ENCODE measurements at places on chromosomes 16 and 17.

GRCh38 chr16:11211977-11212797, 43.8 kb downstream of the SOCS1 start:
- no peak for DNase-seq

- DNase-seq, result no peak
These were observed 17.5 kb upstream of the RPTOR start for GRCh38 chr17:80527016-80527645.

- DNase-seq, result no peak
These were observed 183.6 kb upstream of the CDH11 start for GRCh38 chr16:65305266-65305959.

- DNase-seq, result no peak
These were observed 20.7 kb upstream of the LGALS9 start for GRCh38 chr17:27610304-27610677.

DNA sequence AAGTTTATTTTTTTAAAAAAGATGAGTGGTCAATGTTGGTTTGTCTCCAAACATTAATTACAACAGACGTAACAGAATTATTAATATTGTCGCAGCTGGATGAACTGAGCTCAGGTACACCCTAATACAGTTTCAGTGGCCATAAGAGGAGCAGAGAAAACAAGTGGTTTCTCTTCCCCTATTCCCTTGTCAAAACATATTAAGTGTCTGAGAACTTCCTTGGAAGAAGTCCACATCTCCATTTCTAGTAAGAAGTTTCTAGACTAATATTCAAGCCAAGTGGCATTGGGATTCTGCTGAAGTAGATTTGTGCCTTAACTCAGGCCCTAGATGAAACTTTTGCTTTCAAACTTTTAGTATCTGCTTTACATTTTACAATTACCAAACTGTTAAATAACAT, 47.7 kb downstream of the GNA13 start:
- no peak for DNase-seq

DNA sequence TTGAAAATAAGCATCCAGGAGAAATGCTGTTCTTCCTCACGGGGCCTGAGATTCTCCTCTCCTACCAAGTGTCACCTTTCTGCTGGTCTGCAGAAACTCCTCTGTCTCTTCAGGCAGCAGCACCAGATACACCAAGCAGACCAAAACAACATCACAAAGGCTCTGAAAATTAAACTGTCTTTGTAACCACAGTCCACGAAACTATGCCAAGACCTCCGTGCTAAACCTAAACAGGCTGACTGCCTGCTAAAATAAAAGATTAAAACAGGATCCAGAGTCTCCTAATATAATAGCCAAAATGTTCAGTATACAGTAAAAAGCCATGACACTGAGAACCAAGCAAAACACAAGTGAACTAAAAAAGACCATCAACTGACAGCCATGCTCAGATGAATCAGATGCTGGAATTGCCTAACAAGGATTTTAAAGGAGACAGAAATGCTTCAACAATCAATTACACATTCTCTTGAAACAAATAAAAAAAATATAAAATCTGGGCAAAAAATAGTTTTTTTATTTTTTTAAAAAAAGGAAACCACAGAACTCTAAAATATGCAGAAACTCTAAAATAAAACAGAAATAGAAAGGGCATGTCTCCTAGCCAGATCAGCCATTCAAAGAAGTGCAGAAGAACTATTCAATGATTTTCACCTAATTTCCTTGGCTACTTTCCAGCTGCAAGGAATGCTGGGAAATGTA, 50.3 kb upstream of the TOX3 start:
- no peak for DNase-seq

DNA sequence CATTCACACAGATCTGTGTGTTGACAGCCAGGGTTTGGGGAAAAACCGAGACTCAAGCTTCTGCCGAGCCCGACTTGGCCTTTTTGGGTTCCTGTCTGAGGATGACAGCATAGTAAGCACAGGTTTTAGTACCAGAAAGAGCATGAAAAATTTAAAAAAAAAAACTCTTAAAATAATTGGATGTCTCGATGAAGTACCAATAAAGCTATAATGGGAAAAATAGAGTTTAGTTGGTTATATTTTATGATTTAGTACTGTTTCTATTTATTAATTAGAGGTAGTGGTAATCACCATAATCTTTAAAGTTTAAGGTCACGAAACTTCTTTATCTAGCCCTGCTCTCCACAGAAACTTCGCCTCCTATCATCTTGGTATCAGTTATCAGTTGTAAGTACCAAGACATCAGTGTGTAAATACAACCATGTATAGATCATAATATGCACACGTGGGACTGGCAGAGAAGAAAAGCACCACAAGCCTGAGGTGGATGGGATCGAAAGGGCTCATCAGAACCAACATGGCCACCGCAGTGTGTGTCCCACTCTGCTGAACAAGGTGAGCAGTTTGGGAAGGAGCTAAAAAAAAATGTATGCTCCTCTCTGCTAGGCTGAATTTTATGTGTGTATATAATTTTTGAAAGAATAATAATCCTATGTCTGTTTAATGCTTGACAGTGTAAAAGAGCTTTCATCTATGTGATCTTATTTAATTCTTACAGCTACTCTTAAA, 14.4 kb upstream of the EEF2K start:
- DNase-seq, result peak; percentile 42

GRCh38 chr16:17334096-17334495, 136.7 kb downstream of the XYLT1 start:
- no peak for DNase-seq

DNA sequence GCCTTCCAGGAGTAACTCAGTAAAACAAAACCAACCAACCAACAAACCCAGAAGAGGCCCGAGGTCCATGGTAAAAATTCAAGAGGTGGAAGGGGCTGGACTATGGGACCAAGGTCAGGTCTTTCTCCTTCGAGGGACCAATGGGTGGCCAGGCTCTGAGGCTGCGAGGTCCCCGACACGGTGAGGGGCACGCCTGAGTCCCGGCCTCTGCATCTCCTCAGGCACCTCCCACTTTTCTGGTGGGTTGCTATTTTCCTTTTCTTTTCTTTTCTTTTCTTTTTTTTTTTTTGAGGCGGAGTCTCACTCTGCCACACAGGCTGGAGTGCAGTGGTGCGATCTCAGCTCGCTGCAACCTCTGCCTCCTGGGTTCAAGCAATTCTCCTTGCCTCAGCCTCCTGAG, 18.0 kb downstream of the CD7 start:
- DNase-seq, result peak; percentile 63

GRCh38 chr17:16108386-16108785, 106.9 kb downstream of the NCOR1 start:
- no peak for DNase-seq

GRCh38 chr17:41352597-41353366, 2.2 kb upstream of the KRT33A start:
- DNase-seq, result no peak

DNA sequence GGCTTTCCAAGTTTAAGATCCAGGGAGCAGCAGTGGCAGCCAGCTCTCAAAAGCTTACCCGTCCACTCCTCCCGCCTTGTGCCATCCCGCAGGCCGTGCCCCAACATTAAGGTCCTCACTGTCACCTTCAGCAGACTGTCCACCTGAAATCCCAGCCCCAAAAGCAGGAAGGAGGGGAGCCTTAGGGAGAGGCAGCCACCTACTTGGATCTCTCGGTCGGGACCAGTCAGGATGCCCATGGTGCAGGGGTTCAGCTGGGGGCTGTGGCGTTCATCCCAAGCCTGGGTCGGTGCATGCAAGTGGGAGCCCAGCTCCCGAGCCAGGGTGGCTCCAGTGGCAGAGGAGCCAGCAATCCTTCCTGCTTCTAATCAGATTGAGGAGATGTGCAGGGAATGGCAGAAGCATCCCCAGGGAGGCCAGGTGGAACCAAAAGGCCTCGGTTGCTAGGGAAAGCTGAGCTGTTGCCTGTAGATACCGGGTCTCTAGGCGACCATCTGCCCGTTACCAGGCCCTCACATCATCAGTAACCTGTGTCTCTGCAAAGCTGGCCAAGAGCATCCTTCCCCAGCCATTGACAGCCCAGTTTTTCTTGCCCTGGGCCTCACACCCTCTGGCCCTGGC, 24.6 kb downstream of the CNGB1 start:
- no peak for DNase-seq

DNA sequence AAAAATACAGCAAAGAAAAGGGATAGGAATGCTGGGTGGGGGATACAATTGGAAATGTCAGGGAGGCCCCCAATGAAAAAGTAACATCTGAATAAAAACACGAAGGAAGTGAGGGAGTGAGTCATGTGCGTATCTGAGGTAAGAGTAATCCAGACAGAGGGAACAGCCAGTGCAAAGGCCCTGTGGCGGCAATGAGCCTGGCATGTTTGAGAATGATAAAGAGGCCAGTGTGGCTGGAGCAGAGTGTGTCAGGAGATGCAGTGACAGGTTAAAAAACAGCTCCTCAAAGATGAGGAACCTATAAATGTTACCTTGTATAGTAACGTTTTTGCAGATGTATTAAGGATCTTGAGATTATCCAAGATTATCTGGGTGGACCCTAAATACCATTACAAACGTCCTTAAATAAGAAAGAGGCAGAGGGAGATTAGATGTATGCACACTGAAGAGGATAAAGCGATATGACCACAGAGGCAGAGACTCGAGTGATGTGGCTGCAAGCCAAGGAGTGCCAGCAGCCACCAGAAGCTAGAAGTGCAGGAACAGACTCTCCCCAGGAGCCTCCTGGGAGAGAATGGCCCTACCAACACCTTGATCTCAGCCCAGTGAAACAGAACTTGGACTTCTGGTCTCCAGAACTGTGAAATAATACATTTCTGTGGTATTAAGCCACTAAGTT, 17.8 kb upstream of the SLC35B1 start:
- no peak for DNase-seq

- DNase-seq, result no peak
These were observed 776 bp downstream of the LRRC75A start for GRCh38 chr17:16491131-16491702.

- no peak for DNase-seq
These were observed 89.8 kb downstream of the CYB561 start for GRCh38 chr17:63356337-63356757.

DNA sequence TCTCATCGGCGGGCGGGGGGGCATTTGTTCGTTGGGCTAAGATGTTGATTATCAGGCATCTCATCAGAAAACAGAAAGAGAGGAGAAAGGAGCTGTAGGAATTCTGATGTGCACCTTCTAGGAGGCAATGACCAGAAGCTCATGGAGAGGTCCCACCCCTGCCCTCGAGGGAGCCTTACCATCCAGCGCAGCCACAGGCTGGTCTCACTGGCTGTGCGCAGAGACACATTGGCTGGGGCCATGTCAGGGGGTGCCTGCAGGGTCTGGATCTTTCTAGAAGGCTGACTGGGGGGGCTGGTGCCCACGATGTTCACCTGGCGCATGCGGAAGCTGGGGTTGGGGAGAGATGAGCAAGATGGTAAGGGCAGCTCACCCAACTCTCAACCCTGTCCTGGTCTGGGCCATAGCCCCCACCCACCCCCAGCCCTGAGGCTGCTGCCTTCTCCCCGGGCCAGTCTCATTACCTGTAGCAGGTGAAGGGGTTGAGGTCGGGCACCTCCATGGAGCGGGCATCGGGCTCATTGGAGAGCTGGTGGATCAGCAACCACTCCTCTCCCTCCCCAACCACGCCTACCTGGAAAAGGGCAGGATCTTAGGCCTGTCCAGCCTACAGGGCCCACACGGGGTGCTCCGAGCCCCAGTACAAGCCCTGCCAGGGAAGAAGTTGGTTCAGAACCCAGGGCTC, 86.2 kb upstream of the CDC42EP4 start:
- no peak for DNase-seq

DNA sequence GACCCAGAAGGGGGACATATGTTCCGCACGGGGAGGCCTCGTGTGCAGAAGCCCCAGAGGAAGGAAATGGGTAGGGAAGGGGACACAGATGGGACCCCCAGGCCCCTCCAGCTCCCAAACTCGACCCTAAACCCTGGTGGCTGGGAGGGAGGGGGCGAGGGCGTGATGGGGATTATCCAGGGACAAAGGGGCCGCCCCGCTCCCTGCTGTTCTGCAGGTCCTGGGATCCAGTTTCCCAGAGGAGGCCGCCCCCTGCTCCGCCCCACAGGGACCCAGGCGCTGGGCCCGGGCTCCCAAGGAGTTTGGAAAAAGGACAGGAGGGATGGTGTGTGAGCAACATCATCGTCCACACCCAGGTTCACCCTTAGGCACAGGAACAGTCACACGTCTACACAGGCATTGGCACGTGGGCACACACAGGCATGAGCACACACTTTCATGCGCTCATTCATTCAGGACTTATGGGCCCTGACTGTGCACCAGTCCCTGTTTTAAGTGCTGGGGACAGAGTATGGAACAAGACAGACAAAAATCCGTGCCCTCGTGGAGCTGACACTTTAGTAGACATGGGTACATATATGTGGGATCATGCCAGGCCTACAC, 12.8 kb upstream of the FBXL19 start:
- no peak for DNase-seq

DNA sequence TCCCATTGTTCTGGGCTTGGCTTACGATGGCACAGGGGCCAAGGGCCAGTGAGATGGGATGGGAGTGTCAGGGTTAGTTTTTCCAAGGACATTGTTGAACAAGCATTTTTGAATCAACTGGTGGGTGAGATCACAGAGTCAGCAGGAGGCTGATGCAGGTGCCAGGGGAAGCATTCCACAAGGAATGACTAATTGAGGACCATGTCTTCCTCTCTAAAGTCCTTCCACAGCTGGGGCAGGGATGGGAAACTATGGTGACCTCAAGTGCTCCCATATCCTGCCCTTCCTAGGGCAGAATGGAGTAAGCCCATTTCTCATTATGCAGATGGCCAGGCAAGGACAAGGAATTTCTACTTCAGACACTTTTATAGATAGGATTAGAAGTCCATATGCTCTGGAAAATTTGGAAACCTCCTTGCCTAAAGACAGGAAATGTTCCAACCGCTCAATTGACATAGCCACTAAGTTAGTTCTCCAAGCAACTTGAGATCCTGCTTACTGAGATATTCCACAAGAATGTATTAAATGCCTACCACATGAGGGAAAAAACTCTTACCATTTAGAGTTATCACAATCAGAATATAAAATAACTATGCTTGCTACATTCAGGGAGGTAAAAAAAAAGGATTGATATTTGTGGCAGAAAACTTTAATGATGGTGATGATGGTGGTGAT, 21.2 kb upstream of the ENGASE start:
- DNase-seq, result no peak
